ENCODE measurements at places on chromosomes 7 and 10.

GRCh38 chr7:47470567-47471357, 111.1 kb downstream of the TNS3 start:
- no peak for DNase-seq

DNA sequence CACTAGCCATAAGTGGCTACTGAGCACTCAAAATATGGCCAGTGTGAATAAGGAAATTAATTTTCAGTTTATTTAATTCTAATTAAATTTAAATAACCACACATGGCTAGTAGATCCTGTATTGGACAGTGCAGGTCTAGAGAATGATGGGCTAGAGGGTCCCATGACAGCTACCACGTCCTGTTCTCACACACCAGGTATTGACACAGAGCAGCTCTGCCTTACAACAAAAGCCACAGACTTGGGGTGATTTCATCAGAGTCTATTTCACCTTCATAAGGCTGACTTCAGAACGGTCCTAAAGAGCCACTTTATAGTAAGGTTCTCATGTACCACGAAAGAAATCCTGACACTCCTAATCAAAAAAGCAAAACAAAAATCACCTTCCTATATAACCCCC, 111.3 kb downstream of the UBE2H start:
- no peak for DNase-seq

- DNase-seq = no peak
Observed at GRCh38 chr10:128217136-128217535, 90.9 kb upstream of the MKI67 start.

- no peak for DNase-seq
Observed at GRCh38 chr7:133789974-133790373, 337.2 kb upstream of the LRGUK start.

- no peak for DNase-seq
Observed at GRCh38 chr7:1941464-1942242, 271.6 kb downstream of the ELFN1 start.

GRCh38 chr7:84102213-84102612, 92.4 kb downstream of the SEMA3A start:
- DNase-seq = no peak

GRCh38 chr10:11773761-11774441, 31.7 kb downstream of the ECHDC3 start:
- DNase-seq = no peak

DNA sequence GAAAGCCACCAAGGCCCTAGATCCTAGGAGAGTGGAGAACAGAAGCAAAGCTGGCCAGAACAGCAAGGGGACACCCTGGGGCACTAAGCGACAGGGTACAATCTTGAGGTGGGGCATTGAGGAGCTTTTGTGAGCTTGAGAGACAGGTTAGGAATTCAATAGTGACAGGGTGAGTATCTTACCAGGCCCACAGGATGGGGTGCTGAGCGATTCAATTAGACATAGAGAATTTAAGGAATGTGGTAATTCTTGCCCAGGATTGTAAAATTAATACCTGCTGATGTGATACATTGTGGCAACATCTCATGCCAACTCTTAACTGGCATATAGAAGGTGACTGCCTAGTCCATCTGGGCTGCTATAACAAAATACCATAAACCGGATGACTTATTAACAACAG, 14.0 kb downstream of the RBP3 start:
- no peak for DNase-seq

- DNase-seq = no peak
Observed at GRCh38 chr7:23964715-23965114, 254.7 kb downstream of the STK31 start.

GRCh38 chr10:93006435-93007039, 54.1 kb upstream of the CYP26C1 start:
- no peak for DNase-seq

DNA sequence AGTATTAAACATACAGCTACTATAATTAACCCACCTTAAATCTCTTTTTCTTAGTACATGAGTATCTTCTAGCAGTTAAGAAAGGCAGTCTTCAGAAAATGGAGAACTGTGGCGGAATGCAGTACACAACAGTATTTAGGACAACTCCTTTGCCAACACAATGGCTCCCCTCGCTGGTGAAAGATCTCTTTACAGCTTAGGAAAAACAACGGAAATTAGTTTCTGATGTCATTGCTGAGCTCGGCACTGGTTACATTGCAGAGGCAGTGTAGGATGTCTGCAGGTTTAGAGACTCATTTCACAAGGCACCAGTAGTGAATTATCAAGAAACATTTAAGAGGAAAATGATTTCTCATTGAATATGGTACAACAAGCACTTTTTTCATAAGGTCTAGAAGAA, 43.4 kb downstream of the GLRX3 start:
- DNase-seq = no peak

- peak; percentile 17 for DNase-seq
Observed at GRCh38 chr7:155738652-155739537, 73.4 kb downstream of the SHH start.

DNA sequence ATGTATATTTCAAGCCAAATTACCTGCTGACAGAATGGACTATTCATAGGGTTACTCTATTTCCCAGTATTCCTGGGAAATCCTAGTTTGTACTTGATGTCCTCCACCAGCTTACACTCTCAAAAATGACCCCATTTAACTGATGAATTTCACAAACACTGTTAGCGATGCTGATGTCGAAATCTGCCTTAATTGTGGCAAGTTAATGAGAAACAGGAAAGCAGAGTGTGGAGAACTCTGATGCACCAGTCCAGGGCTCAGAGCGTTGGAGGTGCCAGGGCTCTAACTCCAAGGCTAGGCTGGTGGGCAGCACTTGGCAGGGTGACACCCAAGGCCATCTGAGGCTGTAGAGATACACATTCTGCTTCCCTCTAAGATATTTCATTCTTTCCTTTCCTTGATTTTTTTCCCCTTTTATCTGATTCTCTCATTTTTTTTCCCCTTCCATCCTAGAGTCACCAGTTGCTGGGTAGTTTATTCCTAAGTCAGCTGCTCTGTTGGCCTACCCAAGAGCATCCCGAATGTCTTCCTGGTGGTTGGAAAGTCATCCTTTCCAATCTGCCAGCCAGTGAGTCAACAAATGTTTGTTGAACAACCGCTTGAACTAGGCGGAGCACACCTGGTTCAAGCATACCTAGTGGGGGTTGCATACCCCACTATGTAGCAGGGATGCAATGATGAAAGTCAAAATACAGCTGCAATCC, 525.0 kb upstream of the NRP1 start:
- DNase-seq = no peak

GRCh38 chr7:40330408-40330807, 195.6 kb downstream of the SUGCT start:
- no peak for DNase-seq

GRCh38 chr10:121975295-121976086, 474 bp upstream of the NSMCE4A start:
- no peak for DNase-seq

DNA sequence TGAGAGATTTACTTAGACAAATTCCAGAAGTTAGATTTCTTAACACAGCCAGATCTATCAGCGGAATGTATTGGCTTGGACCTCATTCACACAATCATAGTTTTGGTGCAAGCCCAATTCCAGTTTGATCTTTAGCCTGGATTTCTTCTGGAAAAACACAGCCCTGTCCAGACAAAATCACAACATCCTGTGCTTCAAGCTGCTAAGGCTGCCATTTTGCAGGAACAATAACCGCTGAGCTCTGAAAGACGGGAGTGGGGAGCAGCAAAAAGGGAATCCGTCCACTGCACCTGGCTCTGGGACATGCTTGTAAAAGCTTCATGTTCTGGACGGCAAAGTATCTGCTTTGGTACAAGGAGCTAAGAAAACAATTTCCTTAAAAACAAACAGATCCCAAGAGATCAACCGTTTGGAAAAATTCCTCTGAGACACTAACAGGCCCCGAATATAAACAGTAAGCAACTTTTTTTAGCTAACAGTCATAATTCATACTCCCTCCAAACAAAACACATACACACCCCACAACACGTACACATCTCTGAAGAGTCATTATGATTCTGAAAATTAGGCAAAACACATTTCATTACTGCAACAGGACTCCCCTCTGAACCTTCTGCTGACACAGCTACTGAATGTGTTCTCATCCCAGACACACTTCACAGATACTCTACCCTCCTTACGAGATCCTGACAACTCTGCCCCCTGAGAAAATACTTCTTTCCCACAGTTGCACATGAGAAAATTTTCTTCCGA, 32.4 kb downstream of the ITIH5 start:
- DNase-seq = no peak

GRCh38 chr10:74738052-74738451, 88.3 kb upstream of the KAT6B start:
- DNase-seq = no peak

All from stimulated activated CD8-positive, alpha-beta memory T cell treated with anti-CD3 and anti-CD28 coated beads, Interleukin-7, amount 100 ng/mL, for 1 hour (primary cell).